Stimulated activated CD8-positive, alpha-beta memory T cell treated with anti-CD3 and anti-CD28 coated beads, Interleukin-7, amount 100 ng/mL, for 48 hours (primary cell): ENCODE measurements at places on chromosomes 3 and 15.

GRCh38 chr15:65219137-65219536 is 7.9 kb upstream of the CILP start:
- no peak for DNase-seq

- no peak for DNase-seq
Measured at GRCh38 chr3:34107669-34108068, 309.2 kb downstream of the PDCD6IP start.

DNA sequence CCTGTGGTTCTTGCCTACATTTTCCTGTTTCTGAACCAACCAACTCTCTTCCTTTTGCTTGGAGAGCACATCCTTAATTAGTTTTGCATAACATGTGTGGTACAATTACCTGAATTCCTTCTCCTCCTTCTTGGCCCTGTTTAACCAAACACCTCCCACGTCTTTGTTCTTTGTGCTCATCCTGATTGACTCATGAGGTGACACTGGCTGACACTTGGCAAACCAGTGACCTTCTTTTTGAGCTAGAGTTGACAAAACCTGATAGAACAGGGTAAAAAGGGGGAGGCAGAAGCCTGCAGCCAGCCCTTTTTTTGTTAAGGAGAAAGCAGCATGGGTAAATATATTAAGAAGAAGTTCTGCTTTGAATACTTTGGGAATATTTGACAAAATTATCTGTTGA is 99.2 kb upstream of the SAMMSON start:
- no peak for DNase-seq

DNA sequence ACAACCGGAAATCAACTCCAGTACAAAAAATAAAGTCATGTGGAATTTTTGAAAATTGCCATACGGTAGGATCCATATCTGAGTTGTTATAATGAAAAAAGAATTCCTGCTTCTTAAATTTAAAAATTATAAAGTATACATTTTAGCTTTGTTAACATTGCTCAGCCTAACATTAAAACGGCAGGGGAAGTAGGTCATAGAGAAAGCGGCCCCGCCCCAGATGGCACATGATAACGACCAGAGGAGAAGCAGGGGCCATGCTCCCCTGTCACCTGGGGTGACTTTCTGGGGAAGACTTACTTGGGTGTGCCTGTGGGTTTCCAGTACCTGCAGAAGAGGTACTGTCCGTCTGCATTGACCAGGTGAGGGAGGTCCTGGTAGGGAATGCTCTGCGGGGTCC is 921 bp downstream of the MGLL start:
- no peak for DNase-seq

DNA sequence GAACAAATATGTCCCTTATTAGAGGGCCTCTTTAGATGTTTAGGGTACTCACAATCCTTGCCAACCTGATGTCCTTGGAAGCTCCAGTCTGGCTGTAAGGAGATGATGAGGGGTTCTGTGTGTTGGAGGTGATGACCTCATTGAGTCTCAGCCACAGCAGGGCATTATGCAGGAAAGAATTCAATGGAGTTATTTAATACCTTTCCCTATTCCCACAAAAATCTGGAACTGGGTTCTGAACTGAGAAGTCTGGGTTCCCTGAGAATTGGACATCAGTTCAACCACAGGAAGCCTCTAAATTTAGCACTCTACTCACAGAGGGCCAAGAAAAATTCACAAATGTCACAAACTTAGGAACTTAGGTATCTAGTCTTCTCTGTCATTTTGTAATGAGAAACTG is 36.9 kb downstream of the SLC35A5 start:
- DNase-seq = no peak

DNA sequence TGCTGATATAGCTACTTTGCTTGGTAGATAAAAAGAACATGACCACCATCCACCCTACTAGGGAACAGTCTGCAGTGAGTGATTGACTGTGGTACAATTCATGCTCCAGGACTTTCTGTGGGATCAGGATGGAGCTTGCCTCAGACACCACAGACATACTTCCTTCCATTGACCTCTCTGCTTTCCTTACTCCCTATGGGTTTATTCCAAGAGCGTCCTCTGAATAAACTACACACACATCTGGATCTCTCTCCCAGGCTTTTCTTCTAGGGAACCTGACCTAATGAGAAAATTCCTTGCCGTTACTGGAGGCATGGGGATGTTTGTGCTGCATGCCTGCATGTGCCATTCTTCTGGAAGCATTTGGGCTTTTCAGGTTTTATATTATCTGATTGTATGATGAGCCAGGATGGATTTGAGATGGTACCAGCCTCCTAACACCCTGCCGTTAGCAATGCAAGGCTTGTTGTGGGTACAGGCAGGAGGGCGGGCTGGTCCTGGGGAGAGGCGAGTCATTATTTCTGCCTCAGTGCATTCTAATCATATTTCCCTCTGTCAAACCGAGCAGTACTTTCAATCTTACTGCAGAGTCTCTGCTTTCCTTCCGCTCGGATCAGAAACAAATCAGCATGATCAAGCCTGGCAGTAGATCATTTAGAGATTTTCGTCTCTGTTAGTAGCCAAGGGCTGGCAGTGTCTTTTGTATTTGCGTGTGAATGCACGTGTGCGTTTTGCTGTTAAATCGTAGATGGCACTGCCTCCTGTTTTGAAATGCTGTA is 279.2 kb downstream of the PDCD6IP start:
- no peak for DNase-seq
